ENCODE measurements at places on chromosomes 2 and 18.

DNA sequence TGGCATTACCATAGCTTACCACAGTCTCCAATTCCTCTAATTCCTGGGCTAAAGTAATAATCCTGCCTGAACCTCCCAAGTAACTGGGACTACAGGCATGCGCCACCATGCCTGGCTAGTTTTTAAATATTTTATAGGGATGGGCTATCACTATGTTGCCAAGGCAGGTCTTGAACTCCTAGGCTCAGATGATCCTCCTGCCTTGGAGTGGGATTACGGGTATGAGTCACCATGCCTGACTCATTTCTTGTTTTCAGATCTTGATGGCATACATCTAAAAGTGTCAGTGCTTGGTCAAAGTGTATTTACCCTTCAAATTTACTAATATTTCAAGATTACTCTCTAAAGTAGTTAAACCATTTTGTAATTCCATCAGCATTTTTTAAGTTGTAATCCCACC lies 9.4 kb upstream of the SOCS6 start:
- no peak for DNase-seq

- no peak for DNase-seq
Measured at GRCh38 chr2:118993392-118993752, 51.4 kb downstream of the MARCO start.

DNA sequence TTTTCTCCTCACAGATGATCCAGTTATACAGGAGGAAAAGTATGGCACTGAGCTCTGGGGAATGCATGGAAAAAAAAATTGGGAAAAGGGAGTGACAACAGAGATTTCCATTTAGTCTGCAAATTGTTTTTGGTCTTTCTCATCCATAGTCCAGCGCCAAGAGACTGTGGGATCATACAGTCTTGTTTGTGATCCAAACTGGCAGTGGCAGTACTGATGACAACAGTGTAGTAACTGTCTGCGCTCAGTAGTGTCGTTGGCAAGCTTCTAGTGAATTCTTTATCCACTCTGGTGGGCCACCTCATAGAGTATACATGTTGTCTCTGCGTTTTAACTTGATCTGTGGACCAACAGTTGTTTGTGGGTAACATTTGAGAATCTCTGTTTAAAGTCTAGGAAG lies 37.9 kb downstream of the GALNT1 start:
- no peak for DNase-seq

DNA sequence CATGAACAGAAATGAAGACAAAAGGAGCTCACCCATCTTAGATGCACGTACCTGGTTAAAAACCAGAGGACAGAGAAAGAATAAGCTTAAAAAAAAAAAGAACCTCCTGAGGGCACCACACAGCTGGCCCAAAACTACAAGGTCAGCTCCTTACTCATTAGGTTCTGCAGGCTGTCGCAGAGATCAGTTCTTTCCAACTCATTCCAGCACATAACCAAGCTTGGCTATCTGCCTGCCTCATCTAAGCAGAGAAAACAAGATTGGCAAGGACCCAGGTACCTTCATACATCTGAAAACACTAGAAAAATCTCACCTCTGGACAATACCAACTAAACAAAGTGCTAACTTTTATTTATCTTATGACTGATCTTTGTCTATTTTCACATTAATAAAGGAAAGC lies 89.9 kb downstream of the NOL10 start:
- DNase-seq = no peak

DNA sequence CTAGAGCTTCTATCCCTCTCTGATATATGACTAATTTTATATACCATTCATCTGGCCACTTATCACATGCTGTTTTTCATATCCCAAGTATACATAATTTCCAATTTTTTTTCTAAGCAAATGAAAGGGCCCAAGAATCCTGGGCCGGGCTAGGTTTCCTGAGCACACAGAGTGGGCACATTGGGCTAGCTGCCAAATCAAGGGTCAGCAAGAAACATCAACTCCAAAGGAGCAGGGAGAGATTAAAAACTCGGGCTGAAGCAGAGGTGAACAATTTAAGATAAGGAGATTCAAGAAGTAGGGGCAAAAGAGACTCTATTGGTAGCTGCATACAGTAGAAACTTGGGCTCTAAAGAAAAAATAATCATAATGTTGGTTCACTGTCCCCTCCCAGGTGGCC lies 39.0 kb downstream of the OLA1 start:
- DNase-seq = no peak

- peak; percentile 25 for DNase-seq
Measured at GRCh38 chr2:102142829-102143449, 393 bp downstream of the IL1R1 start.

DNA sequence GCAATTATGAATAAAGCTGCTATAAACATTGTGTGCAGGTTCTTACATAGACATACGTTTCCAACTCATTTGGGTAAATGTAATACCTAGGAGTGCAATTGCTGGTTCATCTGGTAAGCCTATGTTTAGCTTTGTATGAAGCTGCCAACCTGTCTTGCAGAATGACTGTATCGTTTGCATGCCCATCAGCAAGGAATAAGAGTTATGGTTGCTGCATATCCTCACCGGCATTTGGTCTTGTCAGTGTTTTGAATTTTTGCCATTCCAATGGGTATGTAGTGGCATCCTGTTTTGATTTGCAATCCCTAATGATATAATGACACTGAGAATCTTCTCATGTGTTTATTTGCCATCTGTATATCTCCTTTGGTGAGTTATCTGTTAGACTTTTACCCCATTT lies 20.7 kb downstream of the CCDC150 start:
- no peak for DNase-seq

- DNase-seq = no peak
Measured at GRCh38 chr18:4270016-4270415, 185.1 kb downstream of the DLGAP1 start.

DNA sequence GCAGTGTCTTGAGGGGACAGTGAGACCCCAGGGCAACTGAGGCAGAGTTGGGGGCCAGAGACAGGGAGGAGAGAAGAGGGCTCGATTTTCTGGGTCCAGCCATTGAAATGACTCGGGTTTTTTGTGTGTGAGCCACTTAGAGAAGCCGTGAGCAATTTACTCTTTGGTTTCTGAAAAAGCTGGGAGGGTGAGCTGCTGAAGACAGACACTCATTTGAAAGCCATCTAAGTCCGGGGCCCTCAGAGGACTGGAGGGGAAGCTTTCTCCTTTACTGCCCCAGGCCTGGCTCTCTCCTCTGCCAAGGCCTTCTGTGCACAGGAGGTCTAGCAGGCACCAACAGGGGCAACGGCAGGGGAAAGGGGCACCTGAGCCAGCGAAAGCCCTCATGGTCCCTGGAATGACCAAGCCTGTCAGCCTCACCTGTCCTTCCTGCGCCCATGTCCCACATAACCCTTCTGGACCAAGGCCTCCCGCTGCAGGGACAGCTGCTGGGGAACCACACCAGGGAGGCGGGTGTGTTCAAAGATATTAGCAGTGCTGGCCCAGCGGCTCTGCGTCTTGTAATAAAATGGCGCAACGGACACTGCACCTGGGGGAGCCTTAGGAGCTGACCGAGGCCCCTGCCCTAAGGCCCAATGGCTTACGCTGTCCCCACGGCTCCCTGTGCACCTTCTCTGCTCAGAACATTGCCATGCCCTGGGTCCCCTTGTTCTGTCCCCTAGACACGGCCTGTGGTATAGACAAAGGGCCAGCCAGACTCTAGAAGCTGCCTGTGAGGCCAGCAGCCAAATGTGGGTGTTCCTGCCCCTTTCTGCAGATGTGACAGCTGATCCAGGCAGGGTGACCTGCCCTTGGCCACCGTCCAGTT lies 45.8 kb downstream of the HS6ST1 start:
- DNase-seq = peak; percentile 1

- DNase-seq = peak; percentile 33
Measured at GRCh38 chr2:176817061-176817565, 395.5 kb upstream of the HNRNPA3 start.

GRCh38 chr2:140604096-140604495 lies 1526.7 kb downstream of the LRP1B start:
- no peak for DNase-seq

- DNase-seq = no peak
Measured at GRCh38 chr2:161384864-161385263, 31.2 kb upstream of the TBR1 start.

DNA sequence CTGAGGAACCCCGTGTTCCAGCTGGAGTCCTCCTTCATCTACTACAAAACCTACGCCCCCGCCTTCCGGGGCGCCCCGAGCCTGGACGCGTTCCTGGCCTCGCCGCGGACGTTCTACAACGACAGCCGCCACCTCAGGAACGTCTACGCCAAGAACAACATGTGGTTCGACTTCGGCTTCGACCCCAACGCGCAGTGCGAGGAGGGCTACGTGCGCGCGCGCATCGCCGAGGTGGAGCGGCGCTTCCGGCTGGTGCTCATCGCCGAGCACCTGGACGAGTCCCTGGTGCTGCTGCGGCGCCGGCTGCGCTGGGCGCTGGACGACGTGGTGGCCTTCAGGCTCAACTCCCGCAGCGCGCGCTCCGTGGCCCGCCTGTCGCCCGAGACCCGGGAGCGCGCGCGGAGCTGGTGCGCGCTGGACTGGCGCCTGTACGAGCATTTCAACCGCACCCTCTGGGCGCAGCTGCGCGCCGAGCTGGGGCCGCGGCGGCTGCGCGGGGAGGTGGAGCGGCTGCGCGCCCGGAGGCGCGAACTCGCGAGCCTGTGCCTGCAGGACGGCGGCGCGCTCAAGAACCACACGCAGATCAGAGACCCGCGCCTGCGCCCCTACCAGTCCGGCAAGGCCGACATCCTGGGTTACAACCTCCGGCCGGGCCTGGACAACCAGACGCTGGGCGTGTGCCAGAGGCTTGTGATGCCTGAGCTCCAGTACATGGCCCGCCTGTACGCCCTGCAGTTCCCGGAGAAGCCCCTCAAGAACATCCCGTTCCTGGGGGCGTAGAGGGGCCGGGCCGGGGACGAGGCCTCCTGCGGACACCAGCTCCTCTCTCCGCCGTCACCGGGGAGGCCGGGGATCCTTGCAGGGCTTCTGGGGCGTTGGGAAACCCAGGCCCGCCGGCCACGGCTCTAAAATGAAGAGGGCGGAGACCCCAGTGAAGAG lies 5.3 kb upstream of the NEU4 start:
- DNase-seq = peak; percentile 71

- DNase-seq = no peak
Measured at GRCh38 chr2:100522430-100522829, 40.4 kb upstream of the PDCL3 start.

GRCh38 chr18:27954226-27954625 lies 222.7 kb downstream of the CDH2 start:
- DNase-seq = no peak

DNA sequence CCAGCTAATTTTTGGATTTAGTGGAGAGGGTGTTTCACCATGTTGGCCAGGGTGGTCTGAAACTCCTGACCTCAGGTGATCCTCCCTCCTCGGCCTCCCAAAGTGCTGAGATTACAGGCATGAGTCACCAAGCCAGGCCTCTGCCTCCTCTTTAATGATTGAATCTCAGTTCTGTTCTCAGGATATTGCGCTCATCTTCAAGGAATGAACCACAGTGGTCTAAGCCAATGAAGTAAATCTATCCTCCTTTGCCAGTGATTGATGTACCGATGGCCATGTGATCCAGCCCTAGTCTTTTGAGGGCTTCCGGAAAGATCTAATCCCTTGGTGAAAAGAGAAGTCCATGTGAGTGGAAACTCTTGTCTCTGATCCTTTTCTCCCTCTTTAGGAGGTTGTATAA lies 48.6 kb downstream of the POLE4 start:
- DNase-seq = no peak

DNA sequence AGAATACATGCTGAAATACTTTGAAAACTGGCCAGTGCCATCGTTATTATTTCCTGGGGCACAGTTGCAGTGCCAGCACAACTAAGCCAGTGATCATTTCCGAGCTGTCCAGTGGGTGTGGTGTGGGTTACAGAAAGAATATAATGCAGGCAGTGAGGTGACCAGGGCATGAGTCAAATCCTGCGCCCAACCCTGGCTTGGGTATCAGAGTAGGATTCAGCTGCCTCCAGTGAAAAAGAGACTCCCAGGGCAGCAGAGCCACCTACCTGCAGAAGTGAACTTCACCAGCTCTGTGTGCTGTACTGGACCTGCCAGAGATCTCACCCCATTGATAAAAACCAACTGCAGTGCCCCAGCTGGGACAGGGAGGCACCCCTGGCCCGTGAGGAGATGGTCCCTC lies 18.0 kb downstream of the SLC9A2 start:
- DNase-seq = no peak

- no peak for DNase-seq
Measured at GRCh38 chr2:10514743-10515142, 66.6 kb upstream of the ODC1 start.

- DNase-seq = no peak
Measured at GRCh38 chr2:201122276-201122675, 6.3 kb downstream of the CFLAR start.

GRCh38 chr2:236061497-236061896 lies 106.7 kb downstream of the GBX2 start:
- no peak for DNase-seq

GRCh38 chr2:32836933-32837332 lies 109.8 kb upstream of the LTBP1 start:
- DNase-seq = no peak

DNA sequence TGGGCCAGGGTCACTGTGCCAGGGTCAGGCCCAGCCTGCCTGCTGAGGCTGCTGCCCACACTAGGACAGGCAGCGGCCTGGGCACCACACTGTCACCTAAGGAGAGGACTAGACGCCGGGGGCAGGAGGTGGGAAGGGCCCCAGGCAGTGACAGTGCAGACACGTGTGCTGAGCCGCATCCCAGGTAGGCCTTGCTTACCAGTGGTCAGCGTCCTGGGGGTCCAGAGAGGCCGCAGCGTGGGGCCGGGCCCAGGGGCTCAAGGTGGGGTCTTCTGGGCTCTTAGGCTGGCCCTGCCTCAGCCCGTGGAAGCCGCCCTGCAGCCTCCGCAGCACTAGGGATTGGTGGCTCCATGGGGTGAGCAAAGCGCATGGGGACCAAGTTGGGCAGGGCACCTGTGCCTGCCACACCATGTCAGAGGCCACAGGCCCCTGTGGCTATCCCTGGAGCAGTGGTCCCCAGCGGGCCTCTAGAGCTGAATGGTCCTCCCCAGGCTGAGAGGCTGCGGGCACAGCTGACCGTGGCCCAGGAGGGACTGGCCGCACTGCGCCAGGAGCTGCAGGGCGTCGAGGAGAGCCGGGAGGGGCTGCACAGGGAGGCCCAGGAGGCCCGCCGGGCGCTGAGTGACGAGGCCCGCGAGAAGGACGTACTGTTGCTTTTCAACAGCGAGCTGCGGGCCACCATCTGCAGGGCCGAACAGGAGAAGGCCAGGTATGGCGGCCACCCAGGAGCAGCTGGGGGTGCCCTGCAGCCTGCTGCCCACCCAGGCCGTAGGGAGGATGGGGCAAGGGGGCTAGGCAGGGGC lies 35.2 kb upstream of the SNED1 start:
- no peak for DNase-seq

GRCh38 chr18:37584952-37585695 lies 19.5 kb upstream of the CELF4 start:
- no peak for DNase-seq
